ENCODE measurements at places on chromosomes 5 and 9.

GRCh38 chr9:81822967-81823366 lies 105.3 kb upstream of the SPATA31D4 start:
- DNase-seq, result no peak

- no peak for DNase-seq
Observed at GRCh38 chr5:91374893-91375520, 8.1 kb downstream of the ARRDC3 start.

- DNase-seq, result no peak
Observed at GRCh38 chr5:77635067-77635916, 3.2 kb downstream of the OTP start.

GRCh38 chr5:149869411-149869821 lies 75.2 kb downstream of the PDE6A start:
- no peak for DNase-seq

DNA sequence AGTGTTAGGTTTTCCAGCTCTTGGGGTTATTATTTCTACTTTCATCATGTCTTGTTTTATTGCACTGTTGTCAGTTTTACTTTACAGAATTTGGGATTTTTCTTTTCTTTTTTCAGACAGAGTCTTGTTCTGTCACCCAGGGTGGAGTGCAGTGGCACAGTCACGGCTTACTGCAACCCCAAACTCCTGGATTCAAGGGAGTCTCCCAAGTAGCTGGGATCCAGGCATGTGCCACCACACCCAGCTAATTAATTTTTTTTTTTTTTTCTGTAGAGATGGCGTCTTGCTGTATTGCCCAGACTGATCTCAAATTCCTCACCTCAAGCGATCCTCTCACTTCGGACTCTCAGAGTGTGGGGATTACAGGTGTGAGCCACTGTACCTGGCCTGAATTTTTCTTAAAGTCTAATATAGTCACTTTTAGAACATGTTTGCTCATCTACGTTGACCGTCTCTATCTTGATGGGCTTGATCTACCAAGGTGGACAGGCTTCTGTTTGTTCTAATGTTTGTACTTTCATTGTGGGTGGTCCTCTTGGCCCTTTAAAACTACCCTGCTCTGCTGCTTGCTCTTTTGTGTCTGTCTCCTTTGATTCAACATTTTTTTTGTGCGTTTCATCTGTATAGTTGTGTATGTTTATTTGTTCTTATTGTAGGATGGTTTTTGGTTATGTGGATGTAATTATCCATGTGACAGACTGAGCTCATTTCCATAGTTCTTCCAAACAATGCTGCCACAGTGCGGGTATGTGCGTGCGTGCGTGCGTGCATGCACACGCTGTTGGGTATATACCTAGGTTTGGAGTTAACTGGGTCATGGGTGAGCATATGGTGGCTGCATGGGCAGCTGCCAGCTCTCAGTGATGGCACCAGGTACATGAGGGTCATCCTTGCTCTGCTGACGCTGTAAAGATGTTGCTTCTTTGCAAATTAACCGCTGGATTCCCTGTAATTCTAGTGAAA lies 18.1 kb downstream of the PRRC2B start:
- DNase-seq, result no peak

GRCh38 chr5:129118826-129119225 lies 24.3 kb downstream of the ISOC1 start:
- DNase-seq, result no peak

DNA sequence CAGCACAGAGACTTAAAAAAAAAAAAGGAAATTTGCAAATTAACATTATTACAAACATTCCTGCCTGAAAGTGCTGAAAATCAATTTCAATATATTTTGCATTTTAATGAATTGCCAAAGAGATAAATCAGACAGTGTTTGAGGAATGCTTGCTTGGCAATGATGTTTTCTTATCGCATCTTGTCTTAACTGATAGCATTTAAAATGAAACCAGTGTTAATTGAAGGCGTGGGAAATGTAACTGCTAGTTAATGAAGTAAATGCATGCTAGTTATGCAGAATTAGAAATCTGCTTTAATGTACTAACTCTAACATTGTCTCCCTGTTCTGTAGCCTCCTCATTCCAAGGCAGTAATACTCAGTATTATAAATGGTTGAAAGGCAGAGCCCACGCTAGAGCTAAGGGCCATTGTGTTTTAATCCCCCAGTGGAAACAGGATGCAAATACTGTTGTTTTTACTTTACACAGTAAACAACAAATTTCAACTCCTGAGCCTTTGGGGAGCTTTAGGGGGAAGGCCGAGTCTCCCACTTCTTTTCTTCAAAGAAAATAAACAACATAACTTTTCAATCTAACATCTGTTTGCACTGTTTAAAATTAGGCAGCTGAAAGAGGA lies 586.9 kb downstream of the TLE4 start:
- no peak for DNase-seq

DNA sequence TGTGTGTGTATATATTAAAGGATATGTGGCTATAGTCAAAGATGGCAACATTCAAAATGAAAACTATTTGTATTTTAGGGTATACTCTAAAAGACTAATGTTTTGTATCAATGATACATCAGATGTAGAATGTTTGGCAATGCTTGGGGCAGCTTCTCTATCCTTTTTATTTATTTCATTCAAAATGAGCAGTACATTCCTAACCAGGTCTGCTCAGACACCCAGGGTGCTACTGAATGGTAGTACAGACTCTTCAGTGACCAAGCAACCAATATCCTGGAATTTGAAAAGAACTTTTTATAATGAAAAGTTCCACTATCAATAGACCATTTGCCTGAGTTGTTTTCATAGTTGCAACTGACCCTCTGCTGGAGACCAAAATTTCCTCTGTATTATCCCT lies 23.9 kb downstream of the MEGF9 start:
- no peak for DNase-seq

GRCh38 chr9:127640908-127641545 lies 28.9 kb downstream of the STXBP1 start:
- DNase-seq, result no peak

DNA sequence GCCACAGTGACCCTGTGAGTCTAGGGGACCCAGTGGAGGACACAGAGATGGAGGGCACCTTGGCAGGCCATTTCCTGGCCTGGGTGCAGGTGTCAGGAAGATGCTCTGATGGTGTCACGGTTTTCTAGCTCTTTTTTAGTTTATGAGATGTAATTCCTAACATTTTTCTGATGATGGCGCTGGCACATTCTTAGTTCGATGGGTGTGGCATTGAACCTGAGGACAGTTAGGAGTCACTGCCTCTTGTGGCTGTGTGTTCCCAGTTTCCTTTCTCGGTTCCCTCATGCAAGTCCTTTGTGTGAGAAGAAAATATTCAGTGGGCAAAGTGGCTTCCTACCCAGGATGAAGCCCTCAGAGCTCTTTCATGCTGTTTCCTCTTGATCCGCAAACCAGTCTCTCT lies 129.4 kb upstream of the ICE1 start:
- no peak for DNase-seq

DNA sequence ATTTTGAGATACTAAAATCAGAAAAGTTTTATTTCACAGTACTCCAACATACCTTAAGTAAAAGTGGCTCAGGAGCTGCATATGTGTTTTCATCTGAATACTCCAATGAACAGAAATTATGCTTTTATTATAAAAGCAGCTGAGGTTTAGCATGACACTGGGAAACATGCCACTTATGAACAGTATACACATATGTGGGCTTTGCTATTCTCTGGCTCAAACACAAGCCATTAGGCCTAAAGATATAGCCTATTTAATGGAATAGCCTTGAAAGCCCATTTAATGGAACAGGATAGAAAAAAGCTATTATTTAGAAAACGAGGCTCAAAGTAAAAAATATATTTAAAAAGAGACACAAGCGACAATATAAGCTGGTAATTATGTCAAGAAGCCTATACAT lies 74.1 kb downstream of the SLC38A9 start:
- DNase-seq, result no peak

- no peak for DNase-seq
Observed at GRCh38 chr9:129421371-129421770, 199.5 kb downstream of the C9orf50 start.

- no peak for DNase-seq
Observed at GRCh38 chr5:166961913-166962312, 1329.5 kb upstream of the WWC1 start.

- DNase-seq, result peak; percentile 90
Observed at GRCh38 chr5:42994555-42995359, 45.4 kb downstream of the ANXA2R start.

DNA sequence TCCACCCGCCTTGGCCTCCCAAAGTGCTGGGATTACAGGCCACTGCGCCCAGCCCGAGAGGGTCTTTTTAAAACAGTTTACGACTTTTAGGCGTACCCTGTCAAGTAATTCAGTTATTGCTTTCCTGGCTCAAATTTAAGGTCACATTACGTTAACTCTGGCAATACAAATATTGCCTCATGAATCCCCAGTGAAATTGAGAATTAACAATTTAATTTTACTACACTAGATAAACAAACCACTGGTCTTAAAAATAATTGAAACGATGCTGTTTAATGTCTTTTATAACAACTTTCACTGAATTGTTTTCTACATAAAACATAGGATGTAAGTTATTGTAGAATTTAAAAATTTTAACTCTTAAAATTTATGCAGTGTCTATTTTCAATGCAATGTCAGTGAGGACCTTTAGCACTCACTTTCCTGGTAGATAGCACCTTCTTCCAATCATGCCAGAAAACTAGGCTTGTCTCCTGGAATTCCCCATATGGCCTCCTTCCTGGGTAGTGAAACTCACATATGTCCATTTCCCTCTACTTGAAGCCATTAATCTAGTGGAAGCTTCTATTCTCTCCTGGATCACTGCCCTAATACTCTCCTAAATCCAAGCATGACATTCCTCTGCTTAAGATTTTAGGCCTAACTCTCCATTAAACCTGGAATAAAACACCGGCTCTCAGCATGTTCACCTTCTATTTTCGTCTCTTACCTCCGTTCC lies 13.5 kb downstream of the BASP1 start:
- DNase-seq, result no peak

- DNase-seq, result no peak
Observed at GRCh38 chr5:39104221-39104620, 30.0 kb upstream of the RICTOR start.

DNA sequence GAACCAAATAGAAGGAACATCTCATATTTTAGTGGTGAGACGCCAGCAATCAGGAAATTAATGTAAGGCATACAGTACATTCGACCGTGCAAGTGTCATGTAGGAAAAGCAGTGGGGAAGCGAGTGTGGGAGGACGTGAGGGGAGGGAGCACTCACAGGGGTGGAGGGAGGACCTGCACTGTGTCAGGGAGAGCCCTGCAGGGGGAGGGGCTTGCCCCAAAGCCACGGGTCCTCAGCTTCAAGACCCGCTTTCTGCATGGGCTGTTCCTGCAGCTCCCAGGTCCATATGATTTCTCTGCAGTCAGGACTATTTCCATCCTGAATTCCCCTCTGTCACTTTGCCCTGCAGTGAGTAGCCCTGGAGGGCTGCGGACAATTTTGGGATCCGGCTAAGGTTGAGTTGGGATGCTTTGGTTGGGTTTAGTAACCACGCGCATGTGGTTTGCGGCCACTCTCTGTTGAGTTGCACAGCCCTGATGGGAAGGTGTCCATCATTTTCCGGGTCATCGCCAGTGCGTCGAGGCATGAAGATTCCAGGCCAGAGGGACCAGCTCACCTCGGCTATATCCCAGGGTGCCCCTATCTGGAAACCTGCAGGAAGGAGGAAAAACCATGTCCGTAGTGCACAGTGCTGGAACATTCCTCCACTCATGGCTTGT lies 61.9 kb downstream of the IRX1 start:
- no peak for DNase-seq

- DNase-seq, result no peak
Observed at GRCh38 chr5:150757087-150757649, 1.6 kb downstream of the DCTN4 start.

GRCh38 chr5:56569076-56569475 lies 246.3 kb upstream of the MAP3K1 start:
- DNase-seq, result no peak

GRCh38 chr9:109894921-109895758 lies 115.1 kb downstream of the PALM2AKAP2 start:
- DNase-seq, result peak; percentile 68

GRCh38 chr5:79484731-79485130 lies 29.2 kb downstream of the HOMER1 start:
- DNase-seq, result no peak

DNA sequence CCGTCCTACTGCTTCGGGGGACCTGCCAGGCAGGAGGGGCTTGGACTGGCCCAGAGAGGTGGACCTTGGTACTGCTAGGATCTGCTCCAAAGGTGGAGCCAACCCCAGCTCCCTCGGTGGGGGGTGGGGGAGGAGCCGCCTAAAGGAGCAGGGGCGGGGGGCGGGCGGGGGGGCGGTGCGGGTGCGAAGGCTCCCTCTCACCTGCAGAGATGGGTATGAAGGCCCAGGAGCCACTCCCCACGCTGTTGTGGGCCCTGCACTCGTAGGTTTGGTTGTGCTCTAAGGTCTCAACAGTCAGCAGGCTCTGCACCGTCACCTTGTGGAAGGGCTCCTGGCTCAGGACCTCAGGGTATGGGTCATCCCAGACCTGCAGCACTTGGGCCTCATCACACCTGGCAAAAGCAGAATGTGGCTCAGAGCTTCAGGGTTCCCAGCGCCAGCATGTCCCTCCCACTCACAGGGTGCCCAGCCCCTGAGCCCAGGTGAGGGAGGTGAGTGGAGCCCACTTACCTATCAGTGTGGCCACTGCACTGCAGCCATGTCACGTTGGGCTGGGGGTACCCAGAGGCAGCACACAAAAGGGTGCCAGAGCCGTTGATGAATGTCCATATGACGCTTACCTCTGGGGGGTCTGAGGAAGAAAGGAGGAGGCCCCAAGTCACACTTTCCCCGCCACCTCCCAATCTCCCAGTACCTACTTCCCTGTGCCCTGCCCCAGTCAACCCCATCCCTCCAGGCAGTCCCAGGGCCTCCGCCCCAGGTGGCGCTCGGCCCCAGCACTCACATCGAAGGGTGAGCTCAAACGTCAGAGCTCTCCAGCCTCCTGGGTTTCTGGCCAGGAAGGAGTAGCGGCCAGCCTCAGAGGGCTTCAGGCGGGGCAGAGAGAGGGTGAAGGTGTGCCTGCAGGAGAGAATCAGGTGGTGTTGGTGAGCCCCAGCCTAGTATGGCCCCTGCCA lies 16.4 kb downstream of the CSF1R start:
- no peak for DNase-seq

GRCh38 chr5:101288633-101289032 lies 385.6 kb upstream of the ST8SIA4 start:
- no peak for DNase-seq

DNA sequence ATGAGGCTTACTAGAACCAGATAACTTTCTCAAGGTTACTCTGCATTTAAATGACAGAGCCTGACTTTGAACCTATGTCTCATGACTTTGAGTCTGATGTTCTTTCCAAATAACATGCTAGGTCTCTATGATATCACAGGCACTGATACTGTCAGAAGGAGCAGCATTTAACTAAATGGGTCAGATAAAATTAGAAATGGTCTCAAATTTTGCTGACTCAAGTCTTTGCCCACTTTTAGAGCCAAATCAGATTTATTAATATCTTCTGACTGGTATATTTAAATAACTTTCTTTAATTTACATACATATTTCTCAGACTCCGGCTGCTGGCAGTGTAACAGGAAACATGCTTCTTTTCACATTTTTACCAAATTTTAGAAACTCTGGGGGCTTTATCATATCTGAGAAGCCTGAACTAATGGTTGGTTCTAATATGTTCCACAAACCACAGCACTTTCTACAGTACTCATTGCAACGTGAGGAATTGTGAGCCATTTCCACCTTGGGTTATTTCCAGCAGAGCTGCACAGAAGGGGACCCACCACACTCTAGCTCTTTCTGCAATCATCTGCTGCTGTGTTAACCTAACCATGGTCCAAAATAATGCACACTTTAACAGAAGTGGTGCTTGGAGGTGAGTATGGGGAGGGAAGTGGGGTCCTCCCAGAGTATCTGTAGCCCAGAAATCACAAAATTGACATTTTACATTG lies 79.2 kb downstream of the KCTD16 start:
- DNase-seq, result no peak

GRCh38 chr5:36045895-36046294 lies 20.8 kb downstream of the UGT3A2 start:
- DNase-seq, result no peak

Measured in activated T-cell treated with anti-CD3 and anti-CD28 coated beads, Interleukin-2, amount 50 U/mL, for 48 hours (primary cell).